Activated T-helper 1 cell treated with anti-CD3 and anti-CD28 coated beads, Interleukin-12 subunit alpha, Interleukin-12 subunit beta, Interleukin-2, Interleukin-4 antibody, amounts not matched to agents 30 ng/mL and 10 ng/mL and 1 ng/mL, durations not matched to agents 14 hours and 24 hours and 36 hours (primary cell): ENCODE measurements at places on chromosomes 11 and 22. TPM values are rescaled to one million over a fixed set of nuclear protein-coding genes. Genes with fewer than 3 reads are reported as not detected.

The CRYBB2 gene
- total RNA-seq = not detected in 2 replicates

The NDUFC2 gene
- 208 and 220 TPM in 2 replicates for total RNA-seq

The TEF gene
- total RNA-seq = 1.6 and 2.1 TPM in 2 replicates

The PIH1D2 gene
- total RNA-seq = 0.24 and 0.49 TPM in 2 replicates

The DPAGT1 gene
- 81.8 and 84.4 TPM in 2 replicates for total RNA-seq

The FGF19 gene
- not detected in 2 replicates for total RNA-seq

The TAF1D gene
- total RNA-seq = 337 and 345 TPM in 2 replicates

The TALDO1 gene
- 269 and 283 TPM in 2 replicates for total RNA-seq

The RRM1 gene
- 155 and 173 TPM in 2 replicates for total RNA-seq
